Bone marrow (tissue), 2 donors: ENCODE measurements at places on chromosomes 13 and 19.

GRCh38 chr19:45404557-45405434, at the start of gene PPP1R13L:
Gene PPP1R13L (minus strand): TSS chr19:45405069. CDS start chr19:45398318, 6,751 bp downstream.
- DNase-seq: no peak

DNA sequence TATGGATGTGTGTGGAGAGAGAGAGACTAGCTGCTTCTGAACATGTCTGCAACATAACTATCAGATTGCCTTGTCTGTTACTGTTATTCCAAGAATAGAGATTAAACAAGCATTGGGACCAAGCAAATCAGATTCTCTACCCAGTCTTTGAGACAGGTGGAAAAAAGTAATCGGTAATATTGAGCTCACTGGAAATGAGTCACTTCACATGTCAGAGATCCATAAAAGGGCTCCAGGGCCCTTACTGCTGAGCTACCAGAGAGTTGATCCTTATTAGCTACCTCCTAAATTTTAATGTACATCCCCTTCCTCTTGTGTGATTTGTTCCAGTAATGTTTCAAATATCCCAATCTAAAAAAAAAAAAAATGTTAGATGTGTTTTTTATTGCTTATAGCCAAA, 2118.0 kb downstream of the PCDH9 start:
- no peak for DNase-seq

- no peak for DNase-seq
Measured at GRCh38 chr13:49776871-49777270, 15.6 kb downstream of the KPNA3 start.

DNA sequence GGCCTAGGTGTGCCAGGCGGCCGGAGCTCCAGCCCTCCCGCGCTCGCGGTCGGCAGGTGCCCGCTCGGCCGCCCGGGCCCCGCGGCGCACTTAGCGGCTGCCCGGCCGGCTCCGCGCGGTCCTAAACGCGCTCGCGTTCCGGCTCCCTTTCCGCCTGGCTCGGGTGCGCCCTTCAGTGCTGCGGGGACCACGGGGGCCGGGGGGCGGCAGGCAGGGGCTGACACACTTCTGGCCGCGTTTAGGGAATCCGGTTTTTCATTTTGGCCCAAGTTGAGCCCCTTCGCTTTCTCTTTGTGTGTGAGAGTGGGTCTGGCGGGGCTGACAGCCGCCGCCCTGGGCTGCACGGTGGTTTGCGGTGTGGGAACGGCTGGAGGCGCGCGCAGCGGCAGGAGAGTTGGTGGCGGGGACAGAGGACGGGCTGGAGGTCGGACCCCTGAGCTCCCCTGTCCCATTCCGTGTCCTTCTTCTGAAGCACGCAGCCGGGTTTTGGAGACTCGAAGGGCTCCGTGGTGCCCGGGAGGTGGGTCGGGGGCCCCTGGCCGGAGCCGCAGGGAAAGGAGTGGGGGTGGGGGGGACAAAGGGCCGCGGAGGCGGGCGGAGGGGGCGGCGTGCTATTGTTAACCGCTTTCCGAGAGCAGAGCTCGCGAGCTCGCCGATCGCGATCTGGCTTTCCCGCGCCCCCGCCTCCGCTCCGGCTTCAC, 3.1 kb downstream of the FGF9 start:
- no peak for DNase-seq

DNA sequence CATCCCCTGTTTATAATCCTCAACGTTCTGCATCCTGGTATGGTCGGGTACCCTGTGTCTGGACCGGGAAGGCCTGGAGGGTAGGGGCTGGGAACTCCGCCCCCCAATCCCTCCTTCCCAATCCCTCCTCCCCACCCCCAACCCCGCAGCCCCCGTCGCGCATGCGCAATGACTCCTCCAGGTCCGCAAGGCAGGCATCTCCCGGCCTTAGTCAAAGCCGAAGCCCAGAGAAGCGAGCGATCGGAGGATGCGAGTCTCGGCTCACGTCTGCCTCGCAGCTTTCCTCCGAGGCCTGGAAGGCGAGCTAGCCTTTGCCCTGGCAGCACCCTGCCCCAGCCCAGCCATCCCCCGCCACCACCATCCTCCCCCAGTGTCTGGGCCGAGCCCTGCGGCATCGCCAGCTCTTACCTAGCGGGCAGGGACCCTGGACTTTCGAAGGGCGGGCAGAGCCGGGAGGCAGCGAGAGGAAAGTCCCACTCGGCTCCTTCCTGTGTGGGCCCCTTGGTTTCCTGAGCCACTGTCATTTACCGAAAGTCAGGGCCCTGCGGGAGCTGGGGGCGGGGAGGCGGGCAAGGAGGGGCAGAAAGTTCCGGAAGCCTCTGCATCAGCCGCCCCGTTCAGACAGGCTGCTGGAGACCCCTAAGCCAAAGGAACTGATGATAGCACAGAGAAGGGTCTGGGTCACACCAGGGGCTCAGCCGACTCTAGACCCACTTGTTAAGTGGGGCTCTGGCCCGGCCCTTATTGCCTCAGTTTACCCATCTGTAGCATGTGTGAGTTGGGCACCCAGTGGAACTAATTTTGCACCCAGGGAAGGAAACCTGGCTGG, at the start of gene JAK3:
Gene JAK3 (minus strand): TSS at position 445 of the 829 bp plus-strand sequence. CDS start 3,565 bp downstream, outside the sequence.
- DNase-seq: peak; percentile 83

GRCh38 chr13:97570442-97570841, 136.5 kb downstream of the RAP2A start:
- no peak for DNase-seq
